ENCODE measurements at places on chromosomes 11 and 22.
A peak's percentile ranks its signal among the peaks of the same experiment; 100 is the strongest.

DNA sequence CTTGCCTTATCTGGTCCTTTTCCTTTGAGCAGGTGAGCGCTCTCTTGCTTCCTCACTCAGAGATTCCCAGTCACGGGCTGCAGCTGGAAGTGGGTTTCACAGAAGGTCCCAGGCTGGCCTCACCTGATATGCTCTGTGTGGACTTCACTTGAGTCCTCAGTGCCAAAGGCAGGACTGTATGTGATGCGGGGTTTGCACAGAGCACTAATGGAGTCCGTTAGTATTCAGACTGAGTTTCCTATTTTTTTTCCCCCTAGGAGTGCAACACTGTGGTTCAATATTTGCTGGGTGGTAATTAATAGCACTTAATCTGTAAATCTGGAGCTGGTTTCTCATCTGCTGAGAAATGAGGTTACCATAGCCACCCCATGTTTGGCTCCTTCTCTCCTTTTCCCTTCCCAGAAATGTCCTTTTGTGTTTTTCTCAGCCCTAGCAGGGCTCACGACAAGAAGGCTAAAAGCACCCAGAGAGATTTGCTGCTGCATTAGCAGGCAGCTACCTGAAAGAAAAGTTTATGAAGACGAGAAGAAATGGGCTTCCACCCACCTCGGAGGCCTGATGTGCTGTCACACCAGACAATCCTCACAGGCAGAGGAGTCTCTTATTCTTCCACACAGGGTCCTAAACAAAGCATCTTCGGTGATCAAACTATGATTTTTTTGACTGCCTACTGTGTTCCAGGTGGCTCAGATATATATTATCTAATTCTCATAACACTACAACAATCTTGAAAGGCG lies 262.1 kb downstream of the KIRREL3 start:
- no peak for DNase-seq

GRCh38 chr11:11409224-11409623 lies 56.2 kb upstream of the CSNK2A3 start:
- peak; percentile 45 for DNase-seq

DNA sequence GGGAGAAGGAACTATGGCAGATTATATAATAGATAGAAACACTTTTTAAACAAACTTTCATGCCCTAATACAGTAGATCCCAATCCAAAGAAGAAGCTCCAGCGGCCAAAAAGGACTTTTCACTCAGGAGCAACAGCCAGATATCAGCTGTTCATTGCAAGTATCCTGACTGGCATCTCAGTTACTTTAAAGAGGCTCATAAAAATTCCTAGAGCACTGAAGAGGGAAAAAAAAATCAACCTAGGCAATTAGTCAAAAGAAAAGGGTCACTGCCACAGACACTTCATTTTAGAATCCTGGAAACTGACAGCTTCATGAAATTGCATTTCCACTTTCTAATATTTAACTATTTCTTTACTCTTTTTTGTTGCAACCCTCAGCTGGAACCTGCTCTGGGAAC lies 170.6 kb upstream of the SOX6 start:
- DNase-seq = no peak

- no peak for DNase-seq
Observed at GRCh38 chr22:49948958-49949913, 11.3 kb upstream of the PIM3 start.

DNA sequence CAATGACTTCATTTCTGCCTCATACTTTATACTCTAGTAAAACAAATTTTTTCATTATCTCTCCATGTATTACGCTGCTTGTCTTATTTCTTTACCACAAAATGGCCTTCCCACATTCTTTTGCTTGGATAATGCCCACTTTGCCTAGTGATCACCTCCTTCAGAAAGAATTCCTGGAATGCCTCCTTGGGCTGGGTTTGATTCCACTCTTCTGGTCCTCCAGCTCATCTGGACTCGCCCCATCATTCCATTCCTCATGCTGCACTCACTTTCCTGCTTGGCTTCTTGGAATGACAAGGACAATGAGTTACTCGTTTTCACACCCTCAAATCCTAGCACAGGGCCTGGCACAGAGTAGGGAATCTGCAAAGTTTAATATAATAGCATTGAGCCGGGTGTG lies 475.1 kb upstream of the LARGE1 start:
- DNase-seq = no peak

GRCh38 chr11:126415128-126415527 lies 59.6 kb downstream of the ST3GAL4 start:
- no peak for DNase-seq

GRCh38 chr11:35992548-35992947 lies 48.7 kb downstream of the LDLRAD3 start:
- DNase-seq = no peak

DNA sequence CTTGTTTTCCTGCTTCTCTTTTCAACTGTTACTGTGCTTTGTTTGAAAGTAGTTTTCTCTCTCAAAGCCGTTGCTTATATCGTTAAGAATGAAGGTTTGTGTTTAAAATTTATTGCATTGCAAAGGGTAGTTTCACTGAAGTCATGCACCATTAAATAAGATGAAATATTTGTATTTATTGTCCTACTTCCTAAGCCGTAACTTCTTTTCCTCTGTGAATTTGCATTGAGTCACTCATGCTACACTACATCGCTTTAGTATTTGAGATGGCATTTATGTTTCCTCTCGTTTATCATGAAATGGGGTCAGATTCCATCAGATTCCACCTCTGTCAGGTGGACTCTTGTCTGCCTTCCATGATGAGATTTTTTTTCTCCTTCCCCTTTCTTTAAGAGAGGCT lies 65.8 kb upstream of the RASSF10 start:
- DNase-seq = no peak

- no peak for DNase-seq
Observed at GRCh38 chr11:124627546-124627945, 4.9 kb downstream of the TBRG1 start.

GRCh38 chr22:38869663-38870062 lies 2.4 kb downstream of the CBX6 start:
- DNase-seq = no peak

DNA sequence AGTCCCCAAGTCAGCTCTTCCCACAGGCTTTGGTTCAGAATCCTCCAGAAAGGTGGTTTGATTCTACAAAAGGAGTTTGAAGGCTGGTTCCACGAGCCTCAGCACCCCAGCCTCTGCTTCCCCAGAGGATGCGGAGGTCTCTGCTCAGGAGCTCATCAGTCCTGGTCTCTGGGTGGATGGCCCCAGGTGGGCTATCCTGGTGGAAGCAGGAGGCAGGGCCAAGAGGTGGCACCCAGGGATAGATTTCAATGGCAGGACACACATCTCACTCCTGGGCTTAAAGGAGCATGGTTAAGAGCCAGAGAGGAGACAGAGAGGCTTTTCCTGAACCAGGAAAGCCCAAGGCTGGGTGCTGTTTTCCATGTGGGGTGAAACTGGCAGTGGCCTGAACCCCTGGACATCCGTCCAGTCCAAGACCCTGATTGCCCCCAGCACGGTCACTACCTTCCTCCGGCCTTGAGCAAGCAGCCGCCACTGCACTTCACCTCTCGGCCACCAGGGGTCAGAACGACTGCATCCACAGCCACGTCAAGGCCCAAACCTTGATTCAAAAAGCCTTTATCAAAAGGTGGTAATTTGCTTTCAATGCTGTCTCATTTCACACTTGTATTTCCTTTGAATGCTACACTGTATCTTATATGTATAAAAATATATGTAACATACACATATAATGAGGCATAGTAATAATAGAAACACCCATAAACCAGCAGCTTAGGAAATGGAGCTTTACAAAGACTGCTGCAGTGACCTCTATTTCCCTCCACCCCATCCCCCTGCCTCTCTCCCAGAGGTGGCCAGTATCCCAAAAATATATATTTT lies 19.3 kb upstream of the FXYD2 start:
- peak; percentile 82 for DNase-seq

- DNase-seq = peak; percentile 47
Observed at GRCh38 chr11:67267188-67268080, 1.2 kb downstream of the GRK2 start.

- DNase-seq = no peak
Observed at GRCh38 chr22:36577019-36577418, 48.1 kb upstream of the EIF3D start.

DNA sequence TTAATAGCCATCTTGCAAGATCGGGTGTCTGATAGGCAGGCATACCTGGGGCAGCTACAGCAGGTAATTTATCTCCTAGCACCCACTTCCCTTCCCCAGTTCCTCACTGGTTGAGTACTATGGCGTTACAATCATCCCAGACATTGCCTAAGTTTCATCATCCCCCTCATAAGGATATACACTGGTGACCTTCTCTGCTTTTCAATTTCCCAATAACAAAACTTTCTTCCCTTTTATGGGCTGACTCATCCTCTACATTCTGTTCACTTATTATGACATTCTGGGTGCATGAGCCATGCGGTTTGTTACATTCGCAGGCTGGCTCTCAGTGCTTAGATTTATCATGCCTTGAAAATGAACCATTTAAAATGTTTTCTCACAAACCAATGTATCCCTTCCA lies 5.0 kb upstream of the MRPL11 start:
- DNase-seq = no peak
